Activated CD8-positive, alpha-beta memory T cell treated with anti-CD3 and anti-CD28 coated beads for 24 hours (primary cell): ENCODE measurements at places on chromosomes 6 and 20.

DNA sequence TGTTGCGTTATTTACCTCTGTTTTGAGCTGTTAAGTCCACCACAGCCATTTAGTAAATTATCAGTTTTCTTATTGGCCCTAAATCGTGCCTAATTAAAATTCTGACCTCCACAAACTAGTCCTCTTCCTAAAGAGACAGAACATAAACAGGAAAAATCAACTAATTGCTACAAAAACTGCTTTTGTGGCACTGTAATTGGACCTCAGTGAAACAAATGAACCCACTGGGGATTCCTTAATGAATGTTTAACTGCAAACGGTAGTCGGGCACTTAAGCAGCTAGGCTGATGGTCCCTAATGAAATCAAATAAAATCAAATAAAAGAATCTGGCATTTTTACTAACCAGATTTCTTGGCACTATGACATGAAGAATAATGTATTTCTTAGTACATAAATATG is 513.4 kb upstream of the SLC35B3 start:
- no peak for DNase-seq

- no peak for DNase-seq
Measured at GRCh38 chr20:57672953-57673575, 36.8 kb downstream of the PMEPA1 start.

DNA sequence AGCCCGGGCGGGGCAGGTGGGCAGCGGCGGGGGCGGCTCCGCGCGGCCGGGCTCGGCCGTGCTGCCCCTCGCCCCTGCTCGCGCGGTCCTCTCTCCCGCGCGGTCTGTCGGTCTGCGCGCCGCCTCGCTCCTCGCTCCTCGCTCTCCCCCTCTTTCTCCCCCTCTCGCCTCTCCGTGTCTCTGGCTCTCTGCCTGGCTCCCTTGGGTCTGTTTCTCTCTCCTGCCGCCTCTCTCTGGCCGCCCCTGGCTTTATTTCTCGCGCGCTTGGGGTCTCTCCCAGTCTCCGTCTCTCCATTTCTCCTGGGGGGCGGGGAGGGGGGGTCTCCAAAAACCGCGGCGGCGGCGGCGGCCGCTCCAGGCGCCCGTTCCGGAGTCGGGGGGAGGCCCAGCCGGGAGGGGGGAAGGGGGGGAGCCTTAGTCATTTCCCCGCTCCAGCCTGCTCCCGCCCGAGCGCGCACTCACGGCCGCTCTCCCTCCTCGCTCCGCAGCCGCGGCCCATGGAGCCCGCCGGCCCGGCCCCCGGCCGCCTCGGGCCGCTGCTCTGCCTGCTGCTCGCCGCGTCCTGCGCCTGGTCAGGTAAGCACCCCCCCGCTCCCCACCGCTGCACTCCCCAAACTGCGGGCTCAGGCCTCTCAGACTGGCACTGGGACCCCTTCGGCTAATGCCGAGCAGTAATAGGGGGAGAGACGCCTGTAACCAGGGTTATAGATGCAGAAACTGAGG is at the start of gene SIRPA:
Gene SIRPA, plus strand, starts transcription at position 457 of the 723 bp plus-strand sequence. Its CDS starts 41 bp downstream, at position 498.
- no peak for DNase-seq

GRCh38 chr6:167782698-167783517 is 43.8 kb upstream of the AFDN start:
- DNase-seq, result no peak
